ENCODE measurements at places on chromosomes 12 and 14.

DNA sequence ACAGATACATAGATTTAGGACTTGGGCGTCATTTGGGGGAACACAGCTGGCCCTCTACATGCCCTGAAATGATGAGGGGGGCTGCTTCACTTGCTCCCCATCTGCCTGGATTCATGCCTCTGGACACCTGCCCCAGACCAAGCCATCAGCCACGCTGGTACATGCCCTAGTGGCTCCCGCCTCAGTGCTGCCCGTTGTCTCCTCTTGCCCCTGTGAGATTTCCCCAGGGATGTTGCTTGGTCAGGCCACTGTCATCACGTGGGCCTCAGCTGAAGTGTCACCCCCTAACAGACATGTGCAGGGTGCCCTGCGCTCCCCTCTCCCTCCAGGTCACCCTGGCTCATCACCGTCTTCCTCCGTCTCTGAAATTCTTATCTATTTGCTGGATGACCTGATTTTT is 157.5 kb downstream of the PIWIL1 start:
- DNase-seq = no peak

GRCh38 chr14:55238019-55238680 is 33.1 kb upstream of the FBXO34 start:
- DNase-seq = no peak

DNA sequence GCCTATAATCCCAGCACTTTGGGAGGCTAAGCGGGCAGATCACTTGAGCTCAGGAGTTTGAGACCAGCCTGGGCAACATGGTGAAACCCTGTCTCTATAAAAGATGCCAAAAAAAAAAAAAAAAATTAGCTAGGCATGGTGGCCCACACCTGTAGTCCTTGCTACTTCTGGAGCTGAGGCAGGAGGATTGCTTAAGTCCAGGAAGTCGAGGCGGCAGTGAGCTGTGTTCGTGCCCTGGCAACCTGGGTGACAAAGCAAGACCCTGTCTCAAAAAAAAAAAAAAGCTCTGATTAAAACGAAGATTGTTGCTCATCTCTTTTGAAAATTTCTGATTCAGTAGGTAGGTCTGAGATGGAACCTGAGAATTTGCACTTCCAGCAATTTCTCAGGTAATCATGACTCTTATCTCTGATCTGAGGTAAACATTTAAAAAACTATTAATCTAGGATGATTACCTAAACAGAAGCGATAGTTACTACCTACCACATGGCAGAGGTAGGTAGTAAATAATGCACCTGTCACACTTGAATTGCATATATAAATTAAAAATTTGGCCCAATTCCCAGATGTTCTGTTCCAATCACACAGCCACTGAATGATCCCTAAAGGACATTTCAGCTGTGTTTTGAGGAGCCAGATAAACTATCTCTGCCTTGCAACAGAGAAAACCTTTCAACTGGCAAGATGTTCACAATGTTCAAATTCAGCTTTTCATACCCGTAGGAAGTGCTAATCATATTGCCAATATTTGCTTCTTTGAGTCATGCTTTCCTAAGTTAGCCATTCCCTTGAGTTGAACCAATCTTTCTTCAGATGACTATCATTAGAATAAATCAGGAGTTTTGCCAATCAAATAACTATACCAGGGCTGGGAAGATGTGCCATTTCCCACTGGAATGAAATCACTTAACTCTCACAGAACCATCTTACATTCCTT is 4.2 kb upstream of the TEP1 start:
- no peak for DNase-seq

GRCh38 chr12:124303579-124304313 is 8.9 kb downstream of the RFLNA start:
- no peak for DNase-seq

- no peak for DNase-seq
These were observed 267.3 kb downstream of the BCAT1 start for GRCh38 chr12:24681570-24681969.

GRCh38 chr12:123139926-123140675 is 10.8 kb downstream of the PITPNM2 start:
- no peak for DNase-seq

GRCh38 chr12:106766393-106766826 is 8.1 kb upstream of the RIC8B start:
- no peak for DNase-seq

GRCh38 chr12:92244036-92244435 is 98.4 kb upstream of the BTG1 start:
- DNase-seq = no peak

- no peak for DNase-seq
These were observed 33.7 kb upstream of the ALG10B start for GRCh38 chr12:38282886-38283285.

Measured in activated naive CD4-positive, alpha-beta T cell (primary cell).